ENCODE measurements at places on chromosomes 6 and 20.
A peak's percentile ranks its signal among the peaks of the same experiment; 100 is the strongest.

GRCh38 chr6:146974351-146974750 lies 229.9 kb upstream of the STXBP5 start:
- DNase-seq: no peak

DNA sequence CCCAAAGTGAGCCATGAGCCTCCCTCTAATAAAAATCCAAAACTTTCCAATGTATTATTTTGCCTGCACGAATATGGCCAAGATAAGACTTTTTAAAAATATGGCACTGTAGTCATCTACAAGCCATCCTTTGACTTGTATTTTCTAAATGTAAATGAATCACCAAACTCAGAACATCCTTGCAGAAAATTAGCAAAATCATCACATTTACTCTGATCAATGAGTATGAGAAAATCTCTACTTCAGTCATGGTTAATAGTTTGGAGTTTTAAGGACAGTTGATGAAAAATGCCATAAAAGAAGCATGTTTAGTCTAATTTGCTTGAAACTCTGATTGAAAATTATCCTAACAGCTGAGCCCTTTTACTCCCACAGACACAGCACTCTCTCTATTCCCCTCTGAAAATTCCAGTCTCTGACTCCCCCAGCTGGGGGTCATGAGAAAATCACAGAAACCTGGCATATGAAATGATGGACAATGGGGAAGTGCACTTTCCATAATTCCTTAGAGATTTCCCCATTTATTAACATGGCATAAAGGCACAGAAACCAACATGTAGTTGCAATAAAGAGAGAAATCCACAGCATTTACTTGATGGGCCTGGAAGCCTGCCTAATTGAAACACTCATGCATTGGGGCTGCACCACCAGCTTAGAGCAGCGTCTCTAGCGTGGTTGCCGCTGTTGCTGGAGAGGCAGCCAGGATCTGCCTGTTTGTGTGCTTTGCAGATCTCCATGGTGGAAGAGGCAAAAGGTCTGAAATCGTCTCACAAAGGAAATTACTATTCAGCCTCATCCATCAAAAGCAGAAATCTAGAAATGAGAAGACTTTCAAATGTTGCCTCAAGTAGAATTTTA lies 214.0 kb downstream of the WDR27 start:
- DNase-seq: peak; percentile 23

DNA sequence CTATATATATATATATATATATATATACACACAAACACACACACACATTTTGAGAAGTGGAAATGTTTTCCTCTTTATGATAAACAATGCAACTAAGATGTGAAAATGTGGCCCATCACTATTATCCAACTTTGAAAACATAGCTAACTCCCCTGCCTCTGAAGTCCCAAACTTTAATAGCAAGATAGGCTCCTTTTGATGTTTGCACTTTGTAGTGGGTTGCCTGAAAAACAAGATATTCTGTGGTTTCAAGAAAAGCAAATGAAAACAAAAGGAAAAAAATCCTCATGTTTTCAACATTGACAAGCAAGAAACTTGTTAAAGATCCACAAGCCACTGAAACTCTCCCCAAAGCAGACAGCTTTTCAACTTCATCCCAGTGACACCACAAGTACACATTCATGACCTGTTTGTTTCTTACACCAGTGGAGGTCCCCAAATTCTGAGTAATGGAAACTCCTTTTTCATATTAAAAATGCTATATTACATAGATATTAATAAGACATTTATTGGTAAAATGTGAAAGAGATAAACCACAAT lies 90.0 kb downstream of the IPCEF1 start:
- DNase-seq: no peak

DNA sequence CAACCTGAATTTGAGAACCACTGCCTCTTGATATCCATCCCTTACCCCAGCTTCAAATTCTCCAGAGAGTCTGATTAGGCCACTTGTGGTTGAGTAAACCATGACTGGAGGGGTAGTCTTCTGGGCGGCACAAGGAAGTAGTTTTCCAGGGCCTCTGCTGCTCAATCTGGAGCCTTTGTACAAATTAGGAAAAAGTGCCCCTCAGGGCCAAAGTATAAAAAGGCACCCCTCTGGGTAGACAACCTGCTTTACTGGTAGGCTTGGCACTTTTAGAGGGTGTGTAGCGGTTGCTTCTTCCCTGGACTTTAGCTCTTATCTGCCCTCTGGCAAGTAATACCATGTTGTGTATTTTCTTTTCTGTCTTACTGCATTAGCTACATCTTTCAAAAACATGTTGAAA lies 32.9 kb upstream of the RPL7L1 start:
- no peak for DNase-seq
